ENCODE measurements at places on chromosomes 4 and X.

DNA sequence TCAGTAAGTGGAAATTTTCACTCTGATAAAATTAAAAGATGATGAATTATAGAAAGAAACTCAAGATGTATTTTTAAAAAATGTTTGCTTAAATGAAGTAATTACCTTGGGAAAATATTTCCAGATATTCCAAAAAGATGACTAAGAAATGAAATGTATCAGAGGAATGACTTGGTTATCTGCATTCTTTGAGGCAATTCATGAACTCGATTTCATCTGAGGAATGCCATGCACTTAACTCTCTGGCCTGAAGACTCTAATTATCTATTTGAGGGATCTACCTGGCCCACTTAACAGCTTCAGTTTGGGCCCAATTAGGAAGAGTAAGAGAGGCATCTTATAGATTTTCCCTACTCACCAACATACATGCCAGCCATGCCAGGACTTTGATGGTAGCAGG, 182.3 kb downstream of the INPP4B start:
- DNase-seq = no peak

GRCh38 chrX:139204571-139204897, 326.0 kb upstream of the F9 start:
- no peak for DNase-seq

DNA sequence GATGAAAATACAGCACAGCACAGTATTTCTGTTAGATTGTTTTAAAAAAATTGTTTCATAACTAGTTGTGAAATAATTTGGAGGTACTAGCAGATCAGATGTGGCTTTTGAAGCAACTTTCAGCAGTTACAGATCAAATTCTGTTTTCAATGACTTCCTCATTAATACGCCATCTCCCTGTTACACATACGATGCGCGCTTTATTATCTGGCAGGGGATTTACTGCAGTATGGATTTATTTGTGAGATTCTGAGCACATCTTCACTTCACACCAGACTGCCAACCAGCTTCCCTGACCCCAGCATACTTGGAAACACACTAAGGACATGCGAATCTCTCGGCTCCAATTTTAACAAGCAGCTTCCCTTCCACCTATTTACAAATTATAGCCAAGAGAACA, 235.5 kb upstream of the DIAPH2 start:
- no peak for DNase-seq

DNA sequence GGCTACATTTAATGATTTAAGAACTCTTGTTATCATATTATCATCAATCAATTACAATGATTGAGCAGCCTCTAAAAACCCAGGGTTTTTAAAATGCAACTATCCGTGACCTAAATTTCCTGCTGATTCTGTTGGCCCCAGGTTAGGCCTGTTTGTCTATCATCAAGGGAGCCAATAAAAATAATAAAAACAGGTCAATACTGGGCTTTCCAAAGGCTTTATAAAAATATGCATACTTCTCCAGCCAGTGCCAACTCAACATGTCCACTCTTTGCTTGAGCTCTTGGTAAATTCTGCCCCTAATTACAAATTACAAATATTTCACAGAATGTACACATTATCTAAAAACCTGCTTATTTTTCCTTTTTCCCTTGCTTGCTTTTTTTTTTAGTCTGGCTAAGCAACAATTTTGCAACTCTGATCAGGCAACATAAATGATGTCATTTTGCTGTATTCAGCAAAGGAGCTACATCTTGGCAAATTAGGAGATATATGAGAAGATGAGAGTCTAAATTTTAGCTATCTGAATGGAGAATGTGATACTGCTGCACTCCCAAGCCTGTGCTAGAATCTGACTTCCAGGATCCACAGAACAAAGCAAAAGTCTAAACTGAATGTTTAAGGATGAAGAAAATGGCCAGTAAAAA, 204.0 kb downstream of the SCFD2 start:
- no peak for DNase-seq

GRCh38 chr4:121875652-121876051, 5.4 kb upstream of the BBS7 start:
- DNase-seq = no peak

DNA sequence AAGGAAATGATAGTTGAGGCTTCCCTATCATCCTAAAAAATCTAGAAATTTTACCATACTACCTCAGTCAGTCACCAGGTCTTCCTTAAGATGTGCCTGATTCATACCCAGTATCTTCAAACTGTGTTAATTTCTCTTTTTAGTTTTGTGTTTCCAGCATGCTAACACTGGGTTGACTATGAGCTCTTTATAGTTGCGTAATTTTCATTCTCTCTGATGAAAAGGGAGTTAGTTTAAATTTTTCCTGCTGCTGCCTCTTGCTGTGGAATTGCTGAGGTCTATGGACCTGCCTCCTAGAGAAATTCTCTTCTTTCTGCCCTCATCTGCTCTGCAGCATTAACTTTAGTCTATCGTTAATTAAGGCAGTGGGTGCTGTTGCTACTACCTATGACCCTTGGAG, 66.6 kb downstream of the BANK1 start:
- no peak for DNase-seq

- DNase-seq = no peak
Observed at GRCh38 chr4:7673121-7673520, 238.4 kb upstream of the PSAPL1 start.

DNA sequence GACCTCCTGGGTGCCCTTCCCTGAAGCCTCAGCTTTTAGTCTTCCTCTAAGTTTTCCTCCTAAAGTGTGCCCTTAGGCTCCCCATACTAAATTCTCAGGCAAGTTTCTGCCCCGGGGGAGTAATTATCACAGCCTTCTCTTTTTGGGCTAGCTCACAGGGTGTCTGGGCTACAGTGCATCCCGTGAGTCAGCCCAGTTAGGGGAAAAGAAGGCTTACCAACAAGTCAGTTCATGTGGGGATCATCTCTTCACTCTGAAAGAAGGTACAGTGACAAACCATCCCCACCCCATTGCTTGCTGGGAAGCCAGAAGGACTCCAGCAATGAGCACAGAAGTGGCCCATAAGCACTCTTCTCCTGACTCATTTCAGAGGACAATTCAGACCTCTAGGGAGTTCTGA, 134.7 kb upstream of the FAM9C start:
- no peak for DNase-seq

DNA sequence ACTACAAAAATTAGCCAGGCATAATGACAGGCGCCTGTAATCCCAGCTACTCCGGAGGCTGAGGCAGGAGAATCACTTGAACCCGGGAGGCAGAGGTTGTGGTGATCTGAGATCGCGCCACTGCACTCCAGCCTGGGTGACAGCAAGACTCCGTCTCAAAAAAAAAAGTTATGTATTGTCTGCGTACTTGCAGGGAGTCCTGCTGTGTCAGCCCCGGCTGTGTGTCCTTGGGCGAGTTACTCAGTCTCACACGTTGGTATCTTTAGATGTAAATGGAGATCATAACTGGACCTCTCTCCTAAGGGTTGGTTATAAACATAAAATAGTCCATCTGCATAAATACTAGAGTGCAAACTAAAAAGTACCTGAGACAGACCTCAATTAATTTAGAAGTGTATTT, 22.7 kb upstream of the TBC1D14 start:
- DNase-seq = no peak

DNA sequence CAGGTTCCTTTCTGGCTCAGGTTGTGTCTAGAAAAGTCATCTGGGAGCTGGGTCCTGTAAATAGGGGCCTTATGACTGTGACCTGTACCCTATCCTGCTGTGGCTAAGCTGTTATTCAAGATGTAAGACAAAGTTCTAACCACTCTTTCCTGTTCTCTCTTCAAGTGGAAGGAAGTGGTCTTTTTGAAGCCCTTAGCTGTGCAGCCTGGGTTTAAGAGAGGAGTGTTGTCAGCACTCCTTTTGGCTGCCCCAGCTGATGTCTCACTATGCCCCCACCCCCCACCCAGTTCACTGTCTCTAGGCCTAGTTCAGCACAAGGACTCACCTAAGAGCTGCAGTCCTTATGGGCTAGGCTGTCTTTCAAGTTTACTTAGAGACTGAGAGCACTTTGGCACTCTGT, 1069.5 kb downstream of the FAM133A start:
- no peak for DNase-seq

- DNase-seq = no peak
Observed at GRCh38 chr4:37742149-37742548, 56.0 kb upstream of the RELL1 start.

- no peak for DNase-seq
Observed at GRCh38 chr4:156321203-156321602, 367.5 kb upstream of the CTSO start.

GRCh38 chr4:140673729-140674128, 82.5 kb downstream of the TBC1D9 start:
- DNase-seq = peak; percentile 88

DNA sequence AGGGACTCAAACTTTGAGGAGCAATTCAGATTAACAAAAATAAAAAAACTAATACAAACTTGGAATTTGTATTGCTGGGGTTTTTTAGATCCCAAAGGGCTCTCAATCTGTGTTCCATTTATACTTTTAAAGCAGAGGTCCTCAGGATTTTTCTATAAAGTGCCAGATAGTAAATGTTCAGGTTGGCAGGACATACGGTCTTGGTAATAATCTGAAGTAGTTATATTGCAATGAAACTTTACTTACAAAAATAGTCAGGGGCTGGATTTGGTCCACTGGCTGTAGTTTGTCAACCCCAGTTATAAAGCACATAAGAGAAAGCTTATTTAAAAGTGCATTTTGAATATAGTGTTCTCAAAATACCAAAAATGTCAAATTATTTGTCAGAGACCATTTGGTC, 164.1 kb upstream of the CTSO start:
- no peak for DNase-seq

- DNase-seq = no peak
Observed at GRCh38 chr4:79603681-79604080, 195.7 kb upstream of the GK2 start.

DNA sequence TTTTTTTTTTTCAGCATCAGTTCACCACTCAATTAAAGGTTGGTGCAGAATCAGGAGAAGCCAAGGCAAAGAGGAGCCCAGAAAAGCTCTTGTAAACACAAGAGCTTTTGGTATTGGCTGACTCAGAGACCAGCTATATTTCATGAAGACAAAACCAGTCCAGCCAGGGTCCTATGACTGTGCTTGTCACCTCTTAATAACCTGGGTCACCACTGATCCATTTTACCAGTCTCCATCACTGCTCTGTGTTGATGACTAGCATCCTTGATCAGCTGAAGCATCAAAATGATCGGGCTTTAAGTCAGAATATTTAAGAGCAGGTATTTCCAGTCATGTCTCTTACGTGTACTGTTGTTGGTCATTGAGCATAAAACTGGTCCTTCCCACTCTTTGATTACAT, 237.9 kb downstream of the PACRGL start:
- DNase-seq = no peak

DNA sequence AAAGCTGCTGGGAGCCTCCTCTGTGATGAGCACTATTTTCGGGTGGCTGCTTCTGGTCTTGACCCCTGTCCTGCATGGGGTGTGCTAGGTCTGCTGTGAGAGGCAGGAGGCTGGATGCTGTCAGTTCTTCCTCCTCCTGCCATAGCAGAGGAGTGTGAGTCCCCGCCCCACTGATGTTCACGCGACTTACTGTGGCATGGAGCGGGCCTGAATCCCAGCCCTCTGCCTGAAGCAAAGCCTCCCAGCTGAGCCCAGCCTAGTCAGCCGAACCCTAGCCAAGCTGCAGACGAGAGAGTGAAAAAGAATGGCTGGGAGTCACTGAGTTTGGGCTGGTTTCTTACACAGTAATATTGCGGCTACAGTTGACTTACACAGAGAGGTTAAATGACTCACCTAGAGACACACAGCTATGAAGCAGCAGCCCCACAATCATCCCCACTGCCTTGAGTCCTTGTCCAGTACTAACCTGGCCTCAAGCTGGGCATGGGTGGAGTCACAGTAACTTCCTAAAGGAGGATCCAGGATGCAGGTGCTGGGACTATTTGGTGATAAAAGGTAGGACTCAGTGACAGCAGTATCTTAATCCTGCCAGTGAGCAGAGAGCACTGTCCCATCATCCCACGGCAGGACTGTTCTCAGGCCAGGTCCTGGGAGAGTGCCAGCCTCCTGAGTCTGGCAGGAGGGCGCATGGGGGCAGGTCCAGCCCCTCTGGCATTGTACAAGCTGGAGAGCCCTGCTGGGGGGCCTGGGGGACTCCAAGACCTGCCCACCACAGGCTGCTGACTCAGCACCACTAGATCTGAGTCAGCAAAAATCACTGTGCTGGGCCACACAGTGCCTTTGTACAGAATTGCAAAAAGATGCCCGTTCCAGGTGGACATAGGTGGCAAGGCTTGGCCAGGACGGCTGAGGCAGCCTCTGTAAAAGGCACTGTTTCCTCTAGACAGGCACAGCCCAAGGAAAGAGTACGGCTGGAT, 60.4 kb upstream of the CRMP1 start:
- no peak for DNase-seq

DNA sequence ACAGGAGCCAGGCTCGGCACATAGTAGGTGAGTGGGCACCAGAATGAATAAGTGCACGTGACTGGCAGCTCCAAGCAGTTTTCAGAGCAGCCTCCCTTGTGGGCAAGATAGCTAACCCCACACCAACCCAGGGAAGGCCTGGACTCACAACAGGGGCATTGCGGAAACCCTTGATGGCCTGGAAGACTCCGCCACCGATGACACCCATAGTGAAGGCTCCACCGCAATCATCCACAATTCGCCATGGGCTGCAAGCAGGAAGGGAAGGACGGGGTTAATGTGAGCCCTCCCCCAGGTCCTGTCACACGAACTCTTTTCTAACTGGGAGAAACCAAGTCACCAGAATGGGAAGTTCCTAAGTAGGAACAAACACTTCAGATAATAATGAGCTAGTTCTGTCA, 957 bp downstream of the TIMM17B start:
- no peak for DNase-seq

DNA sequence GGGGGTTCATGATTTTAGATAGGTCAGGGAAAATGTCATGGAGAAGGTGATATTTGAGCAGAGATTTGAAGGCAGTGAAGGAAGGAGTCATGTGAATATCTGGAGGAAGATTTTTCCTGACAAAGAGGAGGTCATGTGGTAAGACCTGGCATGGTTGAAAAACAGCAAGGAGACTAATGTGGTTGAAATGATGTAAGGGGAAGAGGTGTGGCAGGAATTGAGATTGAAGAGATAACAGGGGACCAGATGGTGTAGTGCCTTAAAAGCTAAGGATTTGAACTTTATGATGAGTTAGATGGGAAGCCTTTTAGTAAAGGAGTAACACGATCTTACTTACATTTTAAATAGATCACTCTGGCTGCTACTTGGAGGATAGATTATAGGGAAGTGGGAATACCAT, 210.9 kb downstream of the RTL9 start:
- DNase-seq = no peak

DNA sequence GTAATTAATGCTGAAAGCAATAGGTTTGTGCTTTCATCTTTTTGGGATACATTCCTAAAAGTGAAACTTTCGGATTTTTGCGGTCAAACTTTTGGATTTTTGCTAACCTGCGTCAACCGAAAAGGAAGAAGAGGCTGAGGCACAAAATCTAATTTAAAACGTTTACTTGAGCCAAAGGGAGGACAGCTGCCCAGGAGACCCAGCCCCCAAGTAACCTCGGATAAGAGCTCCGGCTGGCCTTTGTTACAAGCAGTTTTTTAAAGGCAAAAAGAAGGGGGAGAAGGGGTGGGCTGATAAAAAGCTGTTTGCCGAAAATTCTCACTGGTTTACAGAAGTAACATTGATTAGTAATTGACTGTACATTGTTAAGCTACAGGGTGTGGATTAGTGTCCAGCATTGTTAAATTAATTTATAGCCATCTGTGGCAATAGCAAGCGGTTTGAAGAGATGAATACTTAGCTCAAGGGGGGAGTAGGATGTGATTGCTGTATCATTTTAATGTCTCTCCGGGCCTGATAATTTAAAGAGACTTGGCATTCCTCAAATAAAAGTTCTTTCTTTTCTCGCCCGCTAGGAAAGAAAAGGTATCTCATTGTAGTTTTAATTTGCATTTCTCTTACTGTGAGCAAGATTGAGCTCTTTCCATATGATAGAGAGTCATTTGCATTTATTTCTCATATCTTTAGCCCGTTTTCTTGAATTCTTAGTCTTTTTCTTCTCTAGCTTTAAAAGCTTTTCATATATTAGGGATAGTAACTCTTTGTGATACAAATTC, 59.1 kb upstream of the USP9X start:
- no peak for DNase-seq
